Activated CD4-positive, alpha-beta T cell treated with anti-CD3 and anti-CD28 coated beads for 36 hours (primary cell): ENCODE measurements at places on chromosomes 16 and 17. TPM values are rescaled to one million over a fixed set of nuclear protein-coding genes. Genes with fewer than 3 reads are reported as not detected.

Gene ASPA
- total RNA-seq: not detected

- no peaks in the 10 kb centered on the region for H3K36me3 ChIP-seq
- no peak for DNase-seq
- peaks cover 21% of the 10 kb centered on the region for H3K4me1 ChIP-seq
- H3K27me3 ChIP-seq: peaks cover 2% of the 10 kb centered on the region
Measured at GRCh38 chr17:74274709-74275340, 791 bp downstream of the DNAI2 start.

Gene FA2H
- not detected for total RNA-seq

DNA sequence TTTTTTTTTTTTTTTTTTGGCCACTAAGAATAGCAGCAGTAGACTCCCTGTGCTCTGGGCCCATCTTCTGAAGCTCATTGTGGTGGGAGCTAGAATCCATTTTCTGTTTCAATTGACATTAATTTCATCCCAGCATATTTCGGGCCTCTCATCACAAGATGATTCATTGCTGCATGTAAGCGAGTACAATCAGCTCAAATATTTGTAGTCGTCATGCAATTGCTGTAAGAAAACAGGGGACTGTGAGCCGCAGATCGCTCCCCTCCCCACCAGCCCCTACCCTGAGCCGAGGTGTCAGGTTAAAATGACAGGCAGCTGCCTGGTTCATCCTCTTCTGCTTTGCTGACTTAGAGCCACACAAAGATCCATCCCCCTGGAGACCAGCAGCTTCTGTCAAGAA is 358.8 kb upstream of the CDH5 start:
- H3K36me3 ChIP-seq: no peaks in the 10 kb centered on the region
- no peaks in the 10 kb centered on the region for H3K4me1 ChIP-seq
- no peak overlapping the region for H3K27ac ChIP-seq
- DNase-seq: no peak
- no peak overlapping the region for H3K4me3 ChIP-seq

Gene NHERF2
- total RNA-seq: 1.9 TPM

GRCh38 chr17:45092911-45093430 is 31.9 kb downstream of the NMT1 start:
- H3K27me3 ChIP-seq: no peaks in the 10 kb centered on the region
- no peaks in the 10 kb centered on the region for H3K4me1 ChIP-seq
- H3K27ac ChIP-seq: no peak overlapping the region
- DNase-seq: no peak

GRCh38 chr16:69775563-69775962 is 13.4 kb downstream of the WWP2 start:
- H3K27ac ChIP-seq: no peak overlapping the region
- DNase-seq: no peak
- no peaks in the 10 kb centered on the region for H3K27me3 ChIP-seq
- peaks cover 28% of the 10 kb centered on the region for H3K36me3 ChIP-seq

Gene EVPLL
- total RNA-seq: 0.37 TPM

GRCh38 chr16:31713945-31714902 is 159.4 kb upstream of the ZNF267 start:
- peak overlapping the region; percentile 96 for H3K4me3 ChIP-seq
- no peaks in the 10 kb centered on the region for H3K27me3 ChIP-seq
- peaks cover 52% of the 10 kb centered on the region for H3K36me3 ChIP-seq
- H3K27ac ChIP-seq: peak overlapping the region; percentile 99
- DNase-seq: peak; percentile 54

DNA sequence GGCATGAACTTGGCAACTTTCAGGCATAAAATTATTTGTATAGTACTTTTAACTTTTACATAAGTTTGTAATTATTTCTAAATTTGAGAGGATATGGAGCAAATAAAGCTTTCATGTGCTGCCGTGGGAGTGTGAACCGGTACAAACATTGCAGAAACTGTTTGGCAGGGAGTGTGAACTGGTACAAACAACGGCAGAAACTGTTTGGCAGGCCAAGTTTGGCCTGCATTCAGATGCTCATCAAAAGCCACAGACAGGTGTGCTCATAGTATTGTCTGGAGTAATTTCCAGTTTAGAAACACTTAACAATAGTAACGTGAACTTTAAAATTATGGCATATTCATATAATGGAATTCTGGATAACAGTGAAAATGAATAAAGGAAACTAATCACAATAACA is 73.8 kb upstream of the ATP2A3 start:
- no peak overlapping the region for H3K4me3 ChIP-seq
- H3K27ac ChIP-seq: no peak overlapping the region
- H3K4me1 ChIP-seq: peaks cover under 1% of the 10 kb centered on the region
- no peak for DNase-seq
- no peaks in the 10 kb centered on the region for H3K27me3 ChIP-seq
- peaks cover 35% of the 10 kb centered on the region for H3K36me3 ChIP-seq

DNA sequence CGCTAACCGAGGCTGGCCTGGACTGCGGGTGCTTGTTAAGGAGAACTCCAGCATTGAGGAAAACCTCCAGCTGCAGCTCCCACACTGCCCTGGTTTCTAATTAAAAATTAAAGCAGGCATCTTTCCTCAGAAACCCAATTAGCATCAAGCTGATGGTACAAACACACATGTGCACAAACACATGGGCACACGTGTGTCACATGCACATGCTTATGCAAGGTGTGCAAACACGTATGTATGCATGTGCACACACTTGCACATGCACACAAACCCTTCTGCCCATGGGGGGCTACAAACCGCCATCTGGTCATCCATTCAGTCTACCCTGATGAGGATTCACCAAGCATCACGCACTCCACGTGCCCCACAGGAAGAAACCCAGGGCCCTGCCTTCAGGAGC is 182.5 kb downstream of the ZNF423 start:
- H3K36me3 ChIP-seq: no peaks in the 10 kb centered on the region
- H3K27me3 ChIP-seq: peaks cover 1% of the 10 kb centered on the region
- no peak for DNase-seq
- no peaks in the 10 kb centered on the region for H3K4me1 ChIP-seq
- H3K4me3 ChIP-seq: no peak overlapping the region

Gene PLLP
- total RNA-seq: 0.30 TPM

DNA sequence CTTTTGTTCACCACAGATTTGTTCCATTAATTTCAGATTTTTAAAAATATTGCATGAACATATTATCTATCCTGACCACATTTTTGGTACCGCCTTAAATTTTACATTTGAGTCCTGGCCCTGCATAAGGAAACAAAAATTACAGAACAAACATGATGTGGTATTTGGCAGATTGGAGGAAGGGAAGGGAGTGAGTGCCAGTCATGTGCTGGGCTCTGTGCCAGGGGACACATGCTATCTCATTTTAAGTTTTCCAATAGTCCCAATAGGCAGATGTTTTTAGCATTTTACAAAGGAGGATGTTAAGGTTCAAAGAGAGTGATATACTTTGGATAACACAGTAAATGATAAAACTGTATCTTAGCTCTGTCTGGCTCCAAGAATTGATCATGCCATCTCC is 185.1 kb downstream of the CDK5R1 start:
- no peaks in the 10 kb centered on the region for H3K4me1 ChIP-seq
- DNase-seq: no peak
- H3K27ac ChIP-seq: no peak overlapping the region
- peaks cover 4% of the 10 kb centered on the region for H3K36me3 ChIP-seq
- H3K27me3 ChIP-seq: no peaks in the 10 kb centered on the region
- H3K4me3 ChIP-seq: no peak overlapping the region

- no peak overlapping the region for H3K4me3 ChIP-seq
- DNase-seq: no peak
- H3K27me3 ChIP-seq: peaks cover 8% of the 10 kb centered on the region
- H3K36me3 ChIP-seq: no peaks in the 10 kb centered on the region
Measured at GRCh38 chr17:41096055-41096454, 1.9 kb downstream of the KRTAP4-8 start.

GRCh38 chr17:77783991-77784820 is 174.3 kb upstream of the TNRC6C start:
- no peaks in the 10 kb centered on the region for H3K36me3 ChIP-seq
- DNase-seq: peak; percentile 83
- H3K4me3 ChIP-seq: peak overlapping the region; percentile 55

- H3K36me3 ChIP-seq: peaks cover 2% of the 10 kb centered on the region
- H3K4me1 ChIP-seq: peaks cover 26% of the 10 kb centered on the region
- DNase-seq: peak; percentile 46
- peak overlapping the region; percentile 83 for H3K27ac ChIP-seq
- no peaks in the 10 kb centered on the region for H3K27me3 ChIP-seq
- H3K4me3 ChIP-seq: peak overlapping the region; percentile 75
Measured at GRCh38 chr16:30561089-30561816, 3.1 kb upstream of the ZNF764 start.

GRCh38 chr16:65489531-65490023 is 367.7 kb upstream of the CDH11 start:
- H3K4me3 ChIP-seq: no peak overlapping the region
- H3K27ac ChIP-seq: no peak overlapping the region
- H3K36me3 ChIP-seq: no peaks in the 10 kb centered on the region
- no peaks in the 10 kb centered on the region for H3K4me1 ChIP-seq
- DNase-seq: no peak

- H3K4me3 ChIP-seq: no peak overlapping the region
- no peak overlapping the region for H3K27ac ChIP-seq
- DNase-seq: no peak
- H3K4me1 ChIP-seq: no peaks in the 10 kb centered on the region
Measured at GRCh38 chr16:77956231-77956630, 66.1 kb upstream of the CLEC3A start.

DNA sequence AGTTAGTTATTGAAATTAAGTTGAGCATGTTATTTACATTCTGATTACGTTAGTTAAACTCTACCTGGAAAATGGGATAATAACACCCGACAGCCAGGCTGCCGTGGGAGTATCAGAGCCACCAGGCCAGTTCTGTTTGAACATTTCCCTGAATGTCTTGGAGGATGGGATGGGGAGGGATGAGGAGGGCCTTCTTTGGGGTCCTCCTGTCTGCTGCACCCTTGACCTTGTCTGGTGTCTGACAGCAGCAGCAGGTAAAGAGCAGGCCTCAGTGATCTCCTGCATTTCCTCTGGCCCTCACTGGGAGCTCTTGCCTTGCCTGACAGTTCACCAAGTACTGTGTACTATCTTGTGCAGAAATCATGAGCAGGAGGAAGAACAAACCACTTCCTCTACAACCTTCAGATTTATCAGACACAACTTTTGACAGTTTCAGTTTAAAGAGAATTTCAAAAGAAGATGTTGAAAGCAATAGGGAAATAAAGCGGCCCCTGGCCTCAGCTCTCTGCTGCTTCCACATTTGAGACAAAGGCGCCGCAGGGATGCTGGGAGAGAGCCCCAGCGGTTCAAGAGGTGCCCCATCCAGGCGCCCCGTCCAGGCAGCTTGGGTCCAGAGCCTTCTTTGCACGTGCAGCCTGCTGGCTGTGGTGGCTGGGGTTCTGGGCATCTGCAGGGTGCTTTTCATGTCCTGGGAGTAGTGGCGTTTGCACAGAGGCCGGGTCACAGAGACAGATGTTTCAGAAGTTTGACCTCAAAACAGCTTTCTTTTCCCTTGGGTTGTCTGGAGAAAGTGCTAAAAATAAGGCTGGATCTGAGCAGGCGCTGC is 25.3 kb downstream of the CMIP start:
- peak overlapping the region; percentile 83 for H3K27ac ChIP-seq
- H3K36me3 ChIP-seq: no peaks in the 10 kb centered on the region
- DNase-seq: peak; percentile 50
- peaks cover 75% of the 10 kb centered on the region for H3K4me1 ChIP-seq

Gene SLC9A5
- total RNA-seq: 5.5 TPM

Gene MFAP4
- not detected for total RNA-seq

DNA sequence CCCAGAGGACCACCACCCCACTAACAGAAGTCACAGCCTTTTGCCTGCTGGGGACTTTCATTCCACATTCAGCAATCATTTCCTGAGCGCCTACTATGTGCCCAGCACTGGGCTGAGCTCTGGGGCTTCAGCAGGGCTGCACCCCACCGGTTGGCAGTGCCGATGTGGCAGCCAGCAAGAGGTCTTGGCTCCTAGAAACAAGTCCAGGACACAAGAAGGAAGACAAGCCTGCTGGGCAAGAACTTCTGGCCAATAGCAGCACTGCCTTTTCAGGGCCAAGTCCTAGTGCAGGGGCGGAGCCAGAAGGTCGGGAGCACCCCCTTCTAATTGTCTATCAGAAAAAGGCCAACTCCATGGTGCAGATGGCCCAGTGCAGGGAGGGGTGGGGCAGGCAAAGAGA is 13.0 kb upstream of the HOXB9 start:
- peaks cover 85% of the 10 kb centered on the region for H3K27me3 ChIP-seq
- no peaks in the 10 kb centered on the region for H3K36me3 ChIP-seq
- no peak for DNase-seq
- H3K27ac ChIP-seq: no peak overlapping the region
- H3K4me1 ChIP-seq: peaks cover 3% of the 10 kb centered on the region
- H3K4me3 ChIP-seq: no peak overlapping the region

Gene SLC4A1
- total RNA-seq: not detected

DNA sequence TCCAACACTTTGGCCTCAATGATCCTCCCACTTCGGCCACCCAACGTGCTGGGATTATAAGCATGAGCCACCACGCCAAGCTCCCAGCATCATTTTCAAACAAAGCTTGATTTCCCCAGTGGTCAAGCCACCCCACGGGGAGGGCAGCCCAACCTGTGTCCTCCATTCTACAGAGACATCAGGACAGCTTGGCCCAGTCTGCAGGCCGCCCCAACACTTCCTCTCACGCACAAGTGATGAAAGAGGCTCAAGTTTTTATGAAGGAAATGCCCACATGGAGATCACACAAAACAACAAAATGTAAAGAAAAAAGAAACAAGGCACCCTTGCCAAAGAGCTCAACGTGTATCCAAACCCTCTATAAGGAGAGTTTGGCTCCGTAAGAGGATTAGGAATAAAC is 112.4 kb downstream of the XYLT1 start:
- H3K4me1 ChIP-seq: peaks cover 65% of the 10 kb centered on the region
- no peak overlapping the region for H3K4me3 ChIP-seq
- no peaks in the 10 kb centered on the region for H3K27me3 ChIP-seq
- DNase-seq: no peak
- H3K36me3 ChIP-seq: peaks cover 5% of the 10 kb centered on the region

Gene HOXB9
- 2.5 TPM for total RNA-seq

DNA sequence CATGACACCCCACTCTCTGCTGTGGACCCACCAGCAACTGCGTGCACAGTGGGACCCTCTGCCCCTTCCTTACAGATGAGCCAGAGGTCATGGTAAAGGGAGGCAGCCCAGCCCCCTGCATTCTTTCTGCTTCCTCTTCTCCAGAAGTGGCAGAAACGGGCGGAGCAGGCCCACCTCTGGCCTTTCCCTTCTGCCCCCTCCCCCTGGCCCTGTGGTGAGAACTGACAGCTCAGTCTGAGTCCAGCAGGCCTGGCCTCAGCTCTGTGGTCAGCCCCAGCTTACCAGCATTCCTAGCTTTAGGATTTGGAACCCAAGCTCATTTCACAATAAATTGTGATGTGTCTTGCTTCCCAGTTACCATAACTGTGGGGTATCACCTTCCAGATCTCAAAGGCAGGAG is 4.8 kb upstream of the ANKRD11 start:
- DNase-seq: no peak
- H3K27me3 ChIP-seq: no peaks in the 10 kb centered on the region
- no peak overlapping the region for H3K27ac ChIP-seq
- H3K4me3 ChIP-seq: no peak overlapping the region
- no peaks in the 10 kb centered on the region for H3K36me3 ChIP-seq

DNA sequence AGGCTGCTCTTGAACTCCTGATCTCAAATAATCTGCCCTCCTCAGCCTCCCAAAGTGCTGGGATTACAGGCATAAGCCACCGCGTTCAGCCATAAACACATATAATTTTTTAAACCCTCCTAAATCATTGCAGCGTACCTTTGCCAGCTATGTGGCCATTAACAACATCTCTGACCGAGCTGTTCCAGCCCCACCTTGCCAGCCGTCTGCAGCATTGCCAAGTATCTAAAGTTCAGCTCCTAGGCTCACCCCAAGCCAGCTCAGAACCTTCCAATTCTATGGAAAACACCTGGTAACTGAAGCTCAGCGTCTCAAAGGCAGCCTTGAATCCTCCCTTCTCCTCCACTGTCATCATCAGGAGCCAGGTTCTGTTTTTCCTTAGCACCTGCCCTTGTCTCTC is 5.1 kb upstream of the MEIOB start:
- no peak overlapping the region for H3K4me3 ChIP-seq
- H3K27me3 ChIP-seq: peaks cover 23% of the 10 kb centered on the region
- DNase-seq: no peak
